ENCODE measurements at places on chromosomes 13 and 19. TPM values are rescaled to one million over a fixed set of nuclear protein-coding genes. Genes with fewer than 3 reads are reported as not detected.

DNA sequence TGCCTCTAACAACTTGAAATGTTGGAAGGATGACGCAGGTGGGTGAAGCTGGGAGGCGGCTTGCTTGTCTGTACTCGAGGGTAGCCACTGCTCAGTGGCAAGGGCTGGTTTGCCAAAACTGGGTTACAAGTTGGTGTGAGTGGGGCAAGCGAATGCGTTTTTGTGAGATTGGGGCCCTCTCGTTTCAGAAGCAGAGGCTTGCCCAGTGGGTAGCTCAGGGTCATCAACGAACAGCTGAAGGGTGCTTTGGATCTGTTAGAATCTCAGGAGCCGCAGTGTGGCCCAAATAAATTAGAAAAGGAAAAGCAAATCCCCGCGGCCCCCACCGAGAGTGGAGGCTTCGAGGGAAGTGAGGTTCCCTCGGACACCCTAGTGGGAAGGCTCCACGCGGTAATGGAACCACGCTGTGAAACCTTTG lies 7.3 kb downstream of the ATP4B start:
- no peaks in the 10 kb centered on the region for H3K36me3 ChIP-seq
- DNase-seq: no peak
- H3K4me3 ChIP-seq: no peak overlapping the region
- H3K27me3 ChIP-seq: no peaks in the 10 kb centered on the region
- no peak overlapping the region for H3K27ac ChIP-seq
- H3K4me1 ChIP-seq: no peaks in the 10 kb centered on the region

ODAD3 gene
- total RNA-seq: 0.09 TPM

CNN1 gene
- 0.47 TPM for total RNA-seq

GRCh38 chr19:10617409-10618121 lies 7.8 kb upstream of the SLC44A2 start:
- H3K4me1 ChIP-seq: no peaks in the 10 kb centered on the region
- H3K4me3 ChIP-seq: no peak overlapping the region
- H3K27ac ChIP-seq: no peak overlapping the region

DNA sequence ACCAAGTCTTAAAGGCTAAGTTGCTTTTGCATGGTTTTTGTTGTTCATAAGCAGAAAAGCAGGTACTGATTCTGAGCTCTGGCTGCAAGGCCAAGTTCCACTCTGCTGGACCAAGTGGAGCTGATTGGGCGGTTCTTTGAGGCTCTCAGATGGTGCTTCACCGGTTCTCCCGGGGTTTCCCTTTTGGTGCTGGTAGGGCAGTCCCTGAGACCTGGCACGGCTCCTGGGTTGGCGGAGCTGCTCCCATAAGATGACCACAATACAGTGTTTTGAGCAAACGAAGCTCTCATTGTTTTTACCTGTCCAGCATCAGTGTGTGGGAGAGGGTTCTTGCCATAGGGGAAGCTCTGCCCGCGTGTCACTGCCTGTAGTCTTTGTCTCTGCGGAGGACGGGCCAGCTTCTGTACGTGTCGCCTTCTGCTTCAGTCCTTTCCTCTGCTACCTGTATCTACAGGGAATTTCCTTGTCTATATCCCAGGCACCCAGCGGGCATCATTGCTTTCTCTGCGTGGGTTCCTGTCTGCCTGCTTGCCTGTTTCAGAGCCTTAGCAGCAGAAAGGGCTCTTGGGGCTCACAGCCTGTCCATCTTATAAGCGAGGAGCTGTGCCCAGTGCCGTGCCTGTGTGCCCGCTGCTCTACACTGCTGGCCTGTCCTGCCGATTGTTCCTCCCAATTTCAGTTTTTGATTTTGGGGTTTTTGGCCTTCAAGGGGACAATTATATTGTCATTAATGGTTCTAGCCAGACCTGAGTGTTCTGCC lies 2.3 kb downstream of the U2AF2 start:
- no peaks in the 10 kb centered on the region for H3K27me3 ChIP-seq
- H3K4me3 ChIP-seq: peak overlapping the region; percentile 7
- no peak for DNase-seq
- peaks cover 47% of the 10 kb centered on the region for H3K36me3 ChIP-seq

PLVAP gene
- total RNA-seq: 11.7 TPM

DNA sequence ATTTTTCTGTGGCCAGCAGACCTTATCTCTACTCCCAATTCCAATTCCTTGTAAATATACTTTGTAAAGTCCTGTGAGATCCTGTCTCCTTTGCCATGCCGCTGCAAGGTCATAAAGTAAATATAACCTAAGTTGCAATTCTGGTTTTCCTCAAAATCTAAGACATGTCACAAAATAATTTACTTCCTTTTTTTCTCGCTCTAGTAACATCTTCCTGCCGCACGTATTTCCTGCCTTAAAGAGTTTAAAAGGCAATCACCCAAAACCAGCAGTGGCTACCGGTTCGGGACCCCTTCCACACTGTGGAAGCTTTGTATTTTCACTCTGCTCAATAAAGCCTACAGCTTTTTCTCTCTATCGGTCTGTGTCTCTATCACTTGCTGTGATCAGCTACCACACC lies 832.0 kb upstream of the SLITRK5 start:
- no peaks in the 10 kb centered on the region for H3K36me3 ChIP-seq
- no peaks in the 10 kb centered on the region for H3K4me1 ChIP-seq
- DNase-seq: no peak
- H3K27ac ChIP-seq: no peak overlapping the region
- H3K27me3 ChIP-seq: no peaks in the 10 kb centered on the region
- no peak overlapping the region for H3K4me3 ChIP-seq

DNA sequence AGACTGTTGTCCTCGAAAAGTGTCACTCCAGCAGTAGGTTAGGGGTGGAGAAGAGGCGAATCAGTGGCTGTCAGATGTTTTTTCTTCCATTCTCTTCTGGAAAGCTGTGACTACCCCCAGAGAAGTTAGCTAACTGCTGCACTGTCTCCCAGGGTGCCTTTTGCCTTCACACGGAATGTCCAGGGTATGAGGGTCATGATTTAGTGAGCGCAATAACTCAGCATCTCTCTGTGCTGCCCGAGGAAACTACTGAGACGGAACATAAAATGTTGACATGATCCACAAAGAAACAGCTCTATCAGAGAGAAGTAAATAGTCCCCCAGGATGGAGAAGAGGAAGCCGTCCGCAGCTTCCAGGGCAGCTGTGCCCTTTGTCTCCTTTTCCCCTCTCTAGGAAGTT lies 254.0 kb upstream of the ARGLU1 start:
- H3K4me1 ChIP-seq: no peaks in the 10 kb centered on the region
- no peaks in the 10 kb centered on the region for H3K36me3 ChIP-seq
- no peaks in the 10 kb centered on the region for H3K27me3 ChIP-seq
- H3K27ac ChIP-seq: no peak overlapping the region

SELENOV gene
- total RNA-seq: 0.19 TPM

RFPL4A gene
- total RNA-seq: 0.33 TPM

DNA sequence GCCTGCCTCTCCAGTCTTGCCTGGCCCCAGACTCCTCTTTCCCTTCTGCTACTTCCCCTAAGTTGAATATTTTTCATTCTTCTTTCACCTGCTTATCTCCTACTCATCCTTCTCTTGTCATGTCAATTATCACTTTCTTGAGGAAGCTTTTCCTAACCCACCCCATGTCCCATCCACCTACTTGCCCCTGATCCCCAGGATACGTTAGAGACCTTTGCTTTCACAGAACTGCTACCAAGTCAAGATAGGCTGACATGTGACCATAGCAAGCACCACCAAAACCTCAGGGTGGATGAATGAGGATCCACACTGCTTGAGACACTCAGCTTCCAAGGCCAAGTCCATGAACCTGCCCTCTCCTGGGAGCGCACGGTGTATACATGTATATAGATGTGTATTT lies 131.5 kb downstream of the DNAJC15 start:
- H3K36me3 ChIP-seq: no peaks in the 10 kb centered on the region
- H3K4me1 ChIP-seq: no peaks in the 10 kb centered on the region
- H3K27me3 ChIP-seq: no peaks in the 10 kb centered on the region

- DNase-seq: no peak
- no peak overlapping the region for H3K4me3 ChIP-seq
- no peaks in the 10 kb centered on the region for H3K4me1 ChIP-seq
- H3K27ac ChIP-seq: no peak overlapping the region
These were observed 2267.7 kb downstream of the PCDH9 start for GRCh38 chr13:64962404-64962803.

- no peaks in the 10 kb centered on the region for H3K27me3 ChIP-seq
- DNase-seq: no peak
- no peaks in the 10 kb centered on the region for H3K4me1 ChIP-seq
- no peak overlapping the region for H3K27ac ChIP-seq
- no peak overlapping the region for H3K4me3 ChIP-seq
These were observed 90.9 kb downstream of the NALCN start for GRCh38 chr13:101325423-101325822.

DNA sequence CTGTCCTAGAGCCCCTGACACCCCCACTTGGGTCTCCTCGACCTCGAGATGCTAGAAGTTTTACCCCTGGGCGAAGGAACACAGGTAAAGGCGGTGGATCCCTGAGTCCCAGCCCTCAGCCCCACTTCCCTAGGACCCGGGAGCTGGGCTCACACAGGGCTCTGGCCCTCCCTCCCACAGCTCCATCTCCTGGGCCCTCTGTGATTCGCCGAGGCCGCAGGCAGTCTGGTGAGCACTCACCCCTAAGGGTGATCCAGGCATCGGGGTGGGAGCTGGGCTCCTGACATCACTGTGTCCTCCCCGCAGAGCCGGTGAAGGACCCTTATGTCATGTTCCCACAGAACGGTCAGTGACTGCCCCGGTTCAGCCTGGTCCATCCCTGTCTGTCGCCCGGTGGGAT lies 8.3 kb downstream of the PLEKHG2 start:
- H3K4me1 ChIP-seq: no peaks in the 10 kb centered on the region
- H3K27ac ChIP-seq: no peak overlapping the region
- H3K4me3 ChIP-seq: no peak overlapping the region

NOTCH3 gene
- total RNA-seq: 14.8 TPM

ZNF534 gene
- 0.05 TPM for total RNA-seq

GRCh38 chr19:49222528-49222927 lies 64.9 kb downstream of the TRPM4 start:
- no peak for DNase-seq
- no peak overlapping the region for H3K4me3 ChIP-seq

DNA sequence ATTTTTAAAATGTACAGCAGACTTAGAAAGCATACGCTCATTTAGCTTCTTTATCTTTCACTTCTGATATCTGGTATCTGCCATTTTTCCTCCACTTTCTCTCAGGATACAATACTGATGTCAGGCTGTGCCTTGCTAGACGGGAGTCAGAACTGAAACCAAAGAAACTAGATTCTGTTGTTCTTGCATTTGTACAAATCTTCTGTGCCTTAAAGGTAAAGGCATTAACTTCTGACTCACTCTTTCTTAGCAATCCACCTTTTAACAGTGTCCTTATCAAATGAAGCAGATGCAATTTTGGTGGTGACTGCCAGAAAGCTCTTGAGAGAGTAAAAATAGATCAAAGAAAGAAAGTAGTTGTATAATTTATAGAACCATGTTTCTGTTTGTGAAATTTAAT lies 370.4 kb downstream of the PCDH20 start:
- H3K36me3 ChIP-seq: no peaks in the 10 kb centered on the region
- H3K4me3 ChIP-seq: no peak overlapping the region
- no peak for DNase-seq

GRCh38 chr19:5337708-5338655 lies 2.6 kb downstream of the PTPRS start:
- peaks cover 69% of the 10 kb centered on the region for H3K27me3 ChIP-seq
- H3K27ac ChIP-seq: no peak overlapping the region
- no peaks in the 10 kb centered on the region for H3K36me3 ChIP-seq
- no peak overlapping the region for H3K4me3 ChIP-seq
- no peak for DNase-seq
- peaks cover 3% of the 10 kb centered on the region for H3K4me1 ChIP-seq

Measured in thymus (tissue), 14 donors.